Activated CD4-positive, alpha-beta memory T cell treated with anti-CD3 and anti-CD28 coated beads, Interleukin-2, amount 10 ng/mL, durations not matched to agents 7 days and 5 days (primary cell): ENCODE measurements at places on chromosomes 5 and 9. TPM values are rescaled to one million over a fixed set of nuclear protein-coding genes. Genes with fewer than 3 reads are reported as not detected.

GRCh38 chr5:170582644-170583330, 79.0 kb downstream of the KCNIP1 start:
- DNase-seq = no peak

GRCh38 chr5:80139466-80139972, 104.4 kb downstream of the THBS4 start:
- DNase-seq = no peak

KIF4B gene
- not detected for total RNA-seq

- DNase-seq = no peak
These were observed 159.6 kb downstream of the NR2F1-AS1 start for GRCh38 chr5:93421468-93421867.

DNA sequence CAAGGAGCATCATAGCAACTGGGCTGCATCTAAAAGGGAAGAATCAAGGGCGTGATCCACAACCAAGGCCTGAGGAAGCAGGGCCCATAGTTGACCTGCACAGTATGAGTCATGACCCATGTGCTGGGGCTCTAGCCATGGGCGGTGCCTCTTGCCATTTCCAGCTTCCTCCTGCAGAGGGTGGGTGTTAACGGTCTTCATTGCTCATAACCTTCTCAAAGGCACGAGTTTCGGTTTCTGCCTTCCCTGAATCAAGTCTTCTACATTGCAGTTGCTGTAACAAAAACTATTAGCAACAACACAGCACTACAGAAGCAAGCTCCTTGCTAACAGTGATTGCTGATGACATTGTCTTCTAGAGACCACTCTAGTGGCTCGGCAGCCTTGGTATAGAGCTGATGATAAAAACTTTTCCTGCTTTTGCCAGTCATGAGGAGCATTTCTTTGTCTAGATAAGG, 66.9 kb downstream of the CTSL start:
- peak; percentile 80 for DNase-seq

MARCHF11 gene
- total RNA-seq = not detected

DNA sequence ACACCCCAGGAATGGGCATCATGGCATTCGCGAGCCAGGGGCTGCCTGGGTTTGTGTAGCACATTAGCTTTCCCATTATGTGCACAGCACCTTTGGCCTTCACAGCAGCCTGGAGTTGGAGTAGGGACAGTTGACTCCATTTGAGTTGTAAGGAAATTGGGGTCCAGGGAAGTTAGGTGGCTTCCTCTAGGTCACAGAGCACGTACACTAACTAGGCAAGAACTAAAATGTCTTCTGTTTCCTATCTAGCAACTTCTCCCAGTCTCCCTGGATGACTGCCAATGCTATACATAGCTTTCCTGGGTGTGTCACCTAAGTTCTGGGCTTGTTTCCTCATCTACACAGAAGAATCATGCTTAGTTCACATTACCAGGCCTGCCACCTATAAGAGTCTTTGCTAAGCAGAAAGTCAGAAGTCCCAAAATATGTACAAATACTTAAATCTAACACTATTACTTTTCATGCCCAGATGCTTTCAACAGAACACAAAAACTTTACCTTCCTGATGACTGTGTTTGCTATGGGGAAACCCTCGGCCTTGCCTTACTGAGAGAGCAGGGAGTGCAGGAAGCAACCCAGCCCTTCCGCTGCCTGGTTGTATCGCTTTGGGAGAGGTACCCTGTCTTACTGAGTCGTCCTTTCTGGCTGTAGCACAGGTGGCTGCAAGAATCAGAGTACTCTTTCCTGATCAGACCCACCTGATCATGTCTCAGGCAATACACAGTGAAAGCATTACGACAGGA, 12.0 kb downstream of the MACROH2A1 start:
- no peak for DNase-seq

- DNase-seq = no peak
These were observed 14.5 kb downstream of the NOTCH1 start for GRCh38 chr9:136531186-136531903.

SCGB3A2 gene
- total RNA-seq = not detected

DPYSL3 gene
- not detected for total RNA-seq

PCDHB5 gene
- not detected for total RNA-seq

- no peak for DNase-seq
These were observed 72.9 kb downstream of the ZNF622 start for GRCh38 chr5:16392718-16393117.

- DNase-seq = no peak
These were observed 129.2 kb upstream of the PHYKPL start for GRCh38 chr5:178361657-178362445.

LEAP2 gene
- 3.2 TPM for total RNA-seq

GLIPR2 gene
- 45.3 TPM for total RNA-seq

DNA sequence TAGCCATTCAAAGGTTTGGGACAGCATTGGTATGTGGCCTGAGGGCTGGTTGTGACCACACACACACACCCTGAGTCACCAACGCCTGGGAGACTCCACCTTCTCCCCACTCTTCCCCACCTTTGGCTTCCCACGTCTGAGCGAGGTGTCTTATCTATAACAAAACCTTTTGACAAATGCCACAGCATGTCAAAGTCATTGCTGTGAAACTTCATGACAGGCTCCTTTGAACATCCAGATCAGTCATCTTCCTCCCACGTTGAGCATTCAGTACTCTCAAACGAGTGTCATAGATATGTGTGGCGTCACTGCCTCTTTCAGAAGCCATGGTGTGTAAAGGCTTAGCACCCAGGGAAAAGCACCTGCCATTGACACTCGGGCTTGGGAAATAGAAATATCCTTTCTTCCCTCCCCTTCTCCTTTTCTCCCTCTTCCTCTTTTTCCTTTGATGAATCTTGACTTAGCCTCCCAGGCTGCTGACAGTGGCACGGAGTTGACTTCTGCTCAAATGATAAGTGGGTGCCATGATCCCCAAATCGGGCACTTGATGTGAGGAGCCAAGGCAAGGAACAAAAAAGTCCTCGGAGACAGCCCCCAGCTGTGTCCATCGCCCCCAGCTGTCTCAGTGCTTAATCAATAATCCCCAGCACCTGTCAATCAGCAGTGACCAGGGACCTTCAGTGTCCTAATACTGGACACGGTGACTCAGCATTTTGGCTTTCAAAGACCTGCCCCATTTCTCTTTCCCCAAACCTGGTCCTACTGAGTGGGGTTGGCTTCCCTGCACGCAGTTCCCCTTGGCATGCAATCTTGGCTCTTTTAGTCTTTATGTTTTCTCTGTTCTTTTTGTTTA, 114.8 kb downstream of the FGF18 start:
- no peak for DNase-seq
